Osteocyte (in vitro differentiated cells): ENCODE measurements at places on chromosomes 12 and 14. TPM values are rescaled to one million over a fixed set of nuclear protein-coding genes. Genes with fewer than 3 reads are reported as not detected.

DNA sequence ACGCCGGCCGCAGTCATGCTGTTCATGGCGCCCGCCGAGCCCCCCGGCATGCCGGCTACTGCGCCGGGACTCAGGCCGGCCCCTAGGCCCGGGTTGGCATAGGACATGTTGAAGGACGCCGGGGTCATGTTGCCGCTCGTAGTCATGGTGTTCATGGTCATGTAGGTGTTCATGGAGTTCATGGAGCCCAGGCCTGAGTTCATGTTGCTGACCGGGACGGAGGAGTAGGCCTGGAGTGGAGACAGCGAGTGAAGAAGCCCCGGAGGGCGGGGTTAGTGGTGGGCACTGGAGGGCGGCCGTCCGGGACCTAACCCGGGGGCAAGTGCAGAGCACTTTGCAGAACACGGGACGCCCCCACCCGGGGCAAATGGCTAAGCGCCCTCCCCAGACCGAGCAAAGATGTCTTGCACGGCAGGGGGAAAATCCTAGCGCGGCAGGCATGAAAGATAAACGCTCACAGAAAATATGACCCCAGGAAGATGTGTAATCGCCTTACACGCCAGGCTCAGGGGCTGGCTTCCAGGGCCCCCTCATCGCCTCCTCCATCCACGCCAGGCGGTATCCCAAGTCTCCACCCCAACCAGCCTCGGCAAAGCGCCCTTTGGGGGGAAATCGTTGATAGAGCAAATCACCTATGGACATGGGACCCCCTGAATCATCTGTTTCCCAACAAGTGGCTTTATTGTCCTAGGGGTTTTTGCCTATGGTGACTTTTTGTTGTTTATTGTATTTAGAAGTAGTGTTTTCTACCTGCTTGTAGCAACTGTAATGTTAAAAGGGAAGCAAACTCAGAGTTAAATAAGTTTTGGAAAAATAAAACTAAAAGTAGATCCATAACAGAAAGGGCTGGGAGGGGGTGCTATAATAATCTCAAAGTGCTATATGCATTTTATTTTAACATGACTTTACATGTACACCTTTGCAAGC, 2.3 kb downstream of the FOXA1 start:
- DNase-seq = no peak
- H3K27me3 ChIP-seq = peaks cover 81% of the 10 kb centered on the region
- no peaks in the 10 kb centered on the region for H3K36me3 ChIP-seq
- H3K27ac ChIP-seq = no peak overlapping the region
- no peak overlapping the region for H3K4me3 ChIP-seq
- peaks cover 34% of the 10 kb centered on the region for H3K4me1 ChIP-seq

GRCh38 chr12:15293731-15294130, 28.6 kb upstream of the PTPRO start:
- no peaks in the 10 kb centered on the region for H3K36me3 ChIP-seq
- H3K4me1 ChIP-seq = no peaks in the 10 kb centered on the region
- no peak for DNase-seq
- H3K4me3 ChIP-seq = no peak overlapping the region
- no peak overlapping the region for H3K27ac ChIP-seq
- peaks cover 40% of the 10 kb centered on the region for H3K27me3 ChIP-seq

- peaks cover 4% of the 10 kb centered on the region for H3K36me3 ChIP-seq
- no peak overlapping the region for H3K4me3 ChIP-seq
- H3K4me1 ChIP-seq = peaks cover 9% of the 10 kb centered on the region
- H3K27ac ChIP-seq = no peak overlapping the region
- DNase-seq = no peak
Measured at GRCh38 chr12:117587631-117588287, 226.3 kb upstream of the NOS1 start.

DNA sequence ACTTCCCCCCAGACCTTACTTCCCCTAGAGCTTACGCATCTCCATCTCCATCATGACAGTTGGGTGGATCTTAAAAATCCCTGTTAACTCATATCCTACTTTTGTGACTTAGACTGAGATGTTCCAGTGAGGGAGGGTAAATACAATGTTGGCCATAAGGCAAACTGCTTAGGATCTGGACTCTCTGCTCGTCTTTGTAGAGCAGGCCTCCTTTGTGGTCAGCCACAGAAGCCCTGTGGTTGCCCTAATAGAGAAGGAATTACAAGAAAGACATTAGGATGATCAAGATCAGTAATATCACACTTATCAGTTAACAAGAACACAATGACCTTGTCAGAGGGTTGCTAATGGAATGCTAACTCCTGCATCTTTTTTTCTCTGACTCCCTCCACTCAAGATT, 52.0 kb downstream of the TMEM132C start:
- no peaks in the 10 kb centered on the region for H3K36me3 ChIP-seq
- H3K27me3 ChIP-seq = no peaks in the 10 kb centered on the region
- no peak overlapping the region for H3K27ac ChIP-seq
- no peaks in the 10 kb centered on the region for H3K4me1 ChIP-seq
- no peak overlapping the region for H3K4me3 ChIP-seq

DNA sequence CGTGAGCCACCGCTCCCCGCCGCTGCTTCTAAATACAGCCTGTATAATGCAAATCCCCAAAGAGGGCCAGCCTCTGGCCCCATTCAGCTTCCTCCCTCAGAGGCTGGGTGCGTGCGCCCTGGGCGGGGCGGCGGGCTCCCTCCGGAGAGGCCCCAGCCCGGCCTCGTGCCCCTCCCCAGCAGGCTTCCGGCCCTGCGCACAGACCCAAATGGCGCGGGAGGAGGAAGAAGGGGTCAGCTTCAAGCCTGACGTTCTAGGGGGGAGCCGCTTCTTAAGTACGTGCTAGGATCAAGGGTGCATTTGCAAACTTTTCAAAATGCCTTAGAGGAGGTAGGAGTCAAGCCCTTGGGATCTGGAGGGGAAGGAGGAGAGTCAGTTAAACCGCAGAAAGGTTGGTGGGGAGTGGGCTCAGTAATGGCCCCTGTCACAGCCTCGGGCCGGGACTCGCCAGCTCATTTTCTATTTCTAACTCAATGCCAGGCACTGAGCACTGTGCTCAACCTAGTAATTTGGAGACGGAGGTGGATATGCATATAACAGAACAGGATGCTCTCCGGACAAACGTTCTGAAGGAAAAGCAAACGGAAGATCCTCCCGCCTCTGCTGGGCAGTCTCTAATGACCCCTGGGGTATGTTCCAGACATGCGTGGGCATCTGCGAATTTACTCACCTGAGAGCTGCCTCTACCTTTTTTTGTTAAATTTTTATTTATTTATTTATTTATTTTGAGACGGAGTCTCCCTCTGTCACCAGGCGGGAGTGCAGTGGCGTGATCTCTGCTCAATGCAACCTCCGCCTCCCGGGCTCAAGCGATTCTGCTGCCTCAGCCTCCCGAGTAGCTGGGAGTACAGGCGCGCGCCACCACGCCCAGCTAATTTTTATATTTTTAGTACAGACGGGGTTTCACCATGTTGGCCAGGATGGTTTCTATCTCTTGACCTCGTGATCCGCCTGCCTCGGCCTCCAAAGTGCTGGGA, 32.3 kb downstream of the NINJ2 start:
- DNase-seq = no peak
- no peaks in the 10 kb centered on the region for H3K27me3 ChIP-seq
- peaks cover 66% of the 10 kb centered on the region for H3K4me1 ChIP-seq

DNA sequence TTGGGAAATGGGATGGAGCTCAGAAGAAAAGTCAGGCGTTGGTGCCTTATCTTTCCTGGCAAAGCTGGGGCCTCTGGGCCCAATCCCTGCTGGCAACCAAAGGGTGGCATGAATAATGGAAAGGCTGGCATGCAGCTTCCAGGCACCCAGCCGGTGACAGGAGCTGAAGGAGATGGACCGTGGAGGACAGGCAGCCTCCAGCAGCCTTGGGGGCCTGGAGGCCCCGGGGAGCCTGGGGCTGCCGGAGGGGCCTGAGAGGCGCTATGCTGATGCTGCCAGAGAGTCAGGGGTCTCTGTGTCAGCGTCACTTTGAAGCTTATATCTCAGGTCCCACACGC, 38.2 kb upstream of the EML1 start:
- no peak for DNase-seq
- H3K4me1 ChIP-seq = peaks cover 81% of the 10 kb centered on the region
- no peaks in the 10 kb centered on the region for H3K27me3 ChIP-seq
- H3K27ac ChIP-seq = peak overlapping the region; percentile 89

- peaks cover 2% of the 10 kb centered on the region for H3K4me1 ChIP-seq
- no peaks in the 10 kb centered on the region for H3K27me3 ChIP-seq
- H3K4me3 ChIP-seq = no peak overlapping the region
- H3K27ac ChIP-seq = no peak overlapping the region
Measured at GRCh38 chr12:68761901-68762630, 16.1 kb downstream of the SLC35E3 start.

GRCh38 chr12:47021298-47021697, 58.1 kb upstream of the PCED1B start:
- H3K4me3 ChIP-seq = no peak overlapping the region
- H3K4me1 ChIP-seq = peaks cover 32% of the 10 kb centered on the region
- H3K36me3 ChIP-seq = no peaks in the 10 kb centered on the region
- H3K27ac ChIP-seq = no peak overlapping the region
- no peak for DNase-seq
- peaks cover 1% of the 10 kb centered on the region for H3K27me3 ChIP-seq

DNA sequence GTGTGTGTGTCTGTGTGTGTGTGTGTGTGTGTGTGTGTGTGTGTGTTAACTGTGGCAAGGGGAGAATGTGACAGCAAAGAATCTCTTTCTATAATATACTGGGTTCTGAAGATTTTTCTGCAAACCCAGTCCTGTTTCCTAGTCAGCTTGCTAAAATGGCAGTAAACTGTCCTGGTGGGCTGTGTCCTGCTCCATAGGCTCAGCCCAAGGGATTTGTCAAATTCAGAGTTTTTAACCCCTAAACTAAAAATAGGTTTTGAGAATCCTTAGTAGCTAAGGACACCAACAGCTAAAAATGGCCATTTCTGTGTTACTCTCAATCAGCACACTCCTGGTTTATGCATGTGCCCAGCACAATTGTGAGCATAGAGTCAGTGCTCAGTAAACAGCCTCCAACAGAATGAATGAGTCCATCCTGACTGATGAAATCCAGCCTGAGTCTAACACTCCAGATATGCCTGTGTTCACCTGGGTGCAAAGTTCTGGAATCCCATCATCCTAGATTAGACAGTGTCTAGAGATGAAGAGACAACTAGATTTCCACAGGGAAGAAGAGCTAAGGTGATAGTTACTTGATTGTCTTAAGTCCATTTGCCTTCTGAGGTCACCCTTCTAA, 192.6 kb downstream of the TTC6 start:
- H3K27ac ChIP-seq = no peak overlapping the region
- no peak overlapping the region for H3K4me3 ChIP-seq
- H3K36me3 ChIP-seq = no peaks in the 10 kb centered on the region
- H3K27me3 ChIP-seq = no peaks in the 10 kb centered on the region
- DNase-seq = no peak

GRCh38 chr12:89525305-89525823, 483 bp downstream of the POC1B start:
- H3K36me3 ChIP-seq = peaks cover 5% of the 10 kb centered on the region
- peak overlapping the region; percentile 85 for H3K27ac ChIP-seq
- H3K4me1 ChIP-seq = peaks cover 36% of the 10 kb centered on the region
- DNase-seq = no peak
- H3K27me3 ChIP-seq = no peaks in the 10 kb centered on the region

- H3K4me3 ChIP-seq = no peak overlapping the region
- DNase-seq = no peak
- no peaks in the 10 kb centered on the region for H3K4me1 ChIP-seq
- H3K27me3 ChIP-seq = no peaks in the 10 kb centered on the region
Measured at GRCh38 chr14:38547961-38548490, 292.1 kb upstream of the CLEC14A start.

DNA sequence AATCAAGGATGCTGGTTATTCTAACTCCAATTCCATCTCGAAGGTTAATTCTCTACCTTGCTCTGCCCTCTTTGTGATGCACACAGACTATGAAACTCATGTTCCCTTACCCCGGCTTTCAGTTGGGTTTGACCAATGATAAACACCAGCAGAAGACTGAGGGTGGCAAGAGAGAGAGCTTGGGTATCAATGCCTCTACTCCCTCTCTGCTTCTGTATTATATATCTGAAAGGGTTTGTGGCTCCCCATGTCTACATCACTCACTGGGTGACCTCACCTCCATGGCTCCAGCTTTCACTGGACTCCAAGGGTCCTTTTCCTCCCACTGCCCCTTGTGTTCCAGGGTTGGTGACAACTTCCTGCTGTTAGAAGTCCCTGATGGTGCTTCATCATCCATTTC, 659.0 kb upstream of the TBX3 start:
- H3K4me3 ChIP-seq = no peak overlapping the region
- H3K4me1 ChIP-seq = peaks cover 39% of the 10 kb centered on the region
- no peak for DNase-seq
- H3K27ac ChIP-seq = peak overlapping the region; percentile 17

DNA sequence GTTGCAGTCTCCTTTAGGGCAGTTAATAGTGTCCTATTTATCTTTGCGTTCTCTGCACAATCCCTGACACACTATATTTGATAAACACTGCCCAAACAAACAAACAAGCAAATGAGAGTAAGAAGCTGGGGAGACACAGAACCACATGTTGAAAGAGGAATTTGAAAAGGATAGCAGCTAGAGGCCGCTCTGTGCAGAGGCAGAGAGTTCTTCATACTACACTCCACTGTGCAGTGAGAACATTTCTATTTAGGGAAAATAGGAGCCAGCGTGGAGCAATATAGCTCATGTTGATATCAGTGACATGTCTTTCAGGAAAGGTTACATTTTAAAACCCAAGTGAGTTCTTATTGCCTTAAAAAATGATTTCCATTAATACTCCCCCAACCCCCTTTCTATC, 140.3 kb upstream of the SEL1L start:
- H3K4me3 ChIP-seq = no peak overlapping the region
- H3K36me3 ChIP-seq = no peaks in the 10 kb centered on the region
- H3K27ac ChIP-seq = no peak overlapping the region
- no peaks in the 10 kb centered on the region for H3K4me1 ChIP-seq
- H3K27me3 ChIP-seq = no peaks in the 10 kb centered on the region
- no peak for DNase-seq

DNA sequence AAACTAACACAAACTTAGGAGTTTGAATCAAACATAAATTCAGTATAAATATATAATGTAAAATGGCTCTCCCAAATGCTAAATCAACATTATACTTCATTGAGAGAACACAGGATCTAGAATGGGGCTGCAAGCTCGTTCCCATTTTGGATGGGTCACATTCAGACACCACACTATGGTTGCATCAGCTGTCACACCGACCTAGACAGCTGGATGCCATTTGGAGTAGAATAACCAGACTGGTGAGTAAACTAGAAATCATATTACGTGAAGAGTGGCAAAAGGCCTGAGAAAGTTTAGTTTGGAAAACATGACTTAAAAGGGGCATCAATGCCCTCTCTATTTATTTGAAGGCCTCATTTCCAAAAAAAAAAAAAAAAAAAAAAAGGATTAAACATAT, 430.4 kb downstream of the NPAS3 start:
- H3K4me1 ChIP-seq = no peaks in the 10 kb centered on the region
- no peak overlapping the region for H3K27ac ChIP-seq
- H3K27me3 ChIP-seq = peaks cover 4% of the 10 kb centered on the region
- H3K4me3 ChIP-seq = no peak overlapping the region

TAS2R7 gene
- total RNA-seq = not detected in 2 replicates

TMPRSS12 gene
- total RNA-seq = not detected in 2 replicates

PPP4R3A gene
- total RNA-seq = 65.9 and 68.1 TPM in 2 replicates

TAS2R50 gene
- total RNA-seq = 1.6 and 3.1 TPM in 2 replicates

TAS2R13 gene
- total RNA-seq = 1.2 and 2.4 TPM in 2 replicates

ARHGAP9 gene
- 1.5 and 2.1 TPM in 2 replicates for total RNA-seq

DNAH10 gene
- total RNA-seq = 0.16 and 0.29 TPM in 2 replicates
